Activated CD4-positive, alpha-beta T cell treated with anti-CD3 and anti-CD28 coated beads, Interleukin-2, amount 50 U/mL, for 1 hour (primary cell): ENCODE measurements at places on chromosomes 12 and 14.

- DNase-seq, result no peak
These were observed 289.7 kb downstream of the RAD51B start for GRCh38 chr14:68109132-68109900.

DNA sequence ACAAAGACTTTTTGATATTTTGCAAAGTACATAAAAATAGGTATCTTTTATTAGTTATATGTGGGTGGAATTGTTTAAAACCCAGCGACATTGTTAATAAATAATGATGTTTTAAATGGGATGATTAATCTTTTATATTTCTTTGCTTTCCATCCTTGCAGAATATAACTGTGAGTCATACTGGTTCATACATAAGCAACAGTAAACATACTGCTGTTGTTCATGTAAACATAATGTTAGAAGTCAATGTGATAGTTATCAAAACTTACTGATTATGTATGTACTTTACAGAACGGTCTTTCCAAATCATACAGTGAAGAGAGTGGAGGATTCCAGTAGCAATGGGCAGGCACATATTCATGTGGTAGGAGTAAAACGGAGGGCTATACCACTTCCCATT, 119.8 kb downstream of the ARID2 start:
- DNase-seq, result no peak

DNA sequence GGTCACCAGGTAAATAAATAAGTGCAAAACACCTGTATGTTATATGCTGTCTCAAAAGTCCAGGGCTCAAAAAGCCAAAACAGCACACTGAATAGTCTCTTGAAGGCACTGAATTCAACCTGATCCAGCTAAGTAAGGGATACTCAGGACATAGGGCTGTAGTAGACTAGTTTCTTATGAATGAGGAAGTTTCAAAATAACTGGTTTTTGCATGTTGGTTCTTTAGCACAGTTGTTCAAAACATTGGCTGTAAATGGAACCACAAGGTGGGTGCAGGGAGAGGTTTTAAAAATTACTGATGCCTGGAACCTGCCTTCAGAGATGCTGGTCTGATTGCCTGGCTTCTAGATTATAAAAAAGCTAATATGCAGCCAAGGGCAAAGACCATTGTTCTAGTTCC, 34.1 kb downstream of the NDUFA12 start:
- no peak for DNase-seq

DNA sequence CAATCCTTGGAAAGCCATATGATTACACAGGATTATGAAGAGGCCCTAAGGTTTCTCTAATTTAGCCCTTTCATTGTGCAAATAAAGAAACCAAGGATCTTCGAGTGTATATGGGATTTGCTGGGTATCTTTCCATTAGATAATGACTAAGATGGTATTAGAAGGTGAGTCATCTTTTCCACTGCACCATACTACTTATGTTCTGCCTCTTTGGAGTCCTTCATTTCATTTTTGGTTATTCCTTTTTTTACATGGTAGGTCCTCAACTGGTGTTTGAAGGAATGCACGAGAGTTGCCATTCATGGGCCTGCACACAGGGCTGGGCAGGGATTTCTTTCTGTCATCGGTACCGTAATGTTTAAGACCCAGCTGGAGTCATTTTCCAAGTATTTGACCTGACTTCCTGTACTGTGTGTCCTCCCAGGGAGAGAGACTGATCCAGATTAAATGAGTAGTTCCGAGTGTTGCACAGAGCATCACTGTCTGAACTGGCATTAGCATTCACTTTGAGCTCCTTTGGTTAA, 85.7 kb downstream of the BORCS5 start:
- DNase-seq, result no peak

GRCh38 chr12:51836827-51837173, 11.7 kb downstream of the FIGNL2 start:
- no peak for DNase-seq

- DNase-seq, result peak; percentile 2
These were observed 88.0 kb upstream of the TMEM260 start for GRCh38 chr14:56491299-56492285.

DNA sequence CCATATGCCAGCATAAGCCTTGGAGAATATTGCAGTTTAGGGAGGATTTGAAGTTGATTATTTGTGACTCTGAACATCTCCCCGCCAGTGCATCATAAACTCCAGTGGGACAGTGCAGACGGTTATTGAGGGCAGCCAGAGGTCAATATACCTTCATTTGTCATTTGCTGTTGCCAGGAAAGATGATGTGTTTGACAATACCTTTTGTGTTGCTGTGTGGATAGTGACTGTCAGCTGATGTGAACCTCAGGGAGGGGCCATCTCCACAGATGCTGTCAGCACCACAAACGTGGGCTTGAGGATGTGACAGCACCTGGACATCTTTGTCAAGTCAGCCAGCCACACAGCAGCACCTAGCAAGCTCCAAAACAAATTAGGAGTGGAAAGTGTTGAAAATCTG, 11.5 kb downstream of the CCDC198 start:
- no peak for DNase-seq

GRCh38 chr12:67646775-67647174, 1.8 kb upstream of the DYRK2 start:
- DNase-seq, result no peak

GRCh38 chr12:68113644-68114043, 45.9 kb downstream of the IFNG start:
- DNase-seq, result peak; percentile 31

DNA sequence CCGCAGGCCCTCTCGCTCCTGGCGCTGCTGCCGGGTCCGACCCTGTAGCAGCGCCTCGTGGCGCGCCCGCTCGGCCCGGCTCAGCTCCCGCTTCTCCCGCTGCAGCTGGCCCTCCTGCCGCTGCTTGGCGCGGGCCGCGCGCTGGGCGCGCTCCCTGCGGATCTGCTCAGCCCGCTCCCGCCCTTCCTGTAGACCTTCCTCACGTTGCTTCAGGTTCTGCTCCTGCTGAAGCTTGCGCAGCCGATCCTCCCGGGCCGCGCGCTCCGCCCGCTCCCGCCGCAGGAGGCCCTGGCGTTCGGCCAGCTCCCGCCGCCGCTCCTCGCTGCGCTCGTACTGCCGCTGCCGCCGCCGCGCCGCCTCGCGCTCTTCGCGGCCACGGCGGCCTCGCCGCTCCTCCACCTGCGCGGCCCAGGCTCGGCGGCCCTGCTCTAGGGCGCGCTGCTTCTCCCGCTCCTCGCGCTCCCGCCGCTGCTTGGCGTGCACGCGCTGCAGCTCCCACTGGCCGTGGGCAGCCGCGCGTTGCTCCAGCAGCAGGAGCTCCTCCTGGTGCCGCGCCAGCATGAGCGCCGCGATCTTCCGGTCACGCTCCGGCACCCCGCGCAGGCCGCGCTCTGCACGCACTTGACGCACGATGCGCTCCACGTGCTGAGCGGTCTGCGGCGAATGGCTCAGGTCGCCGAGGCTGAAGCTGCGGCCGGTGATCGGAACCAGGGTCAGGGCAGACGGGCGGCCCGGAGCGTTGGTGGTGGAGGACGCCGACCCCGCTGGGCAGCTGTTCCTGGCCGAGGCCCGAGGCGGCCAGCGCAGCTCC, 2.4 kb downstream of the CCDC177 start:
- DNase-seq, result no peak

DNA sequence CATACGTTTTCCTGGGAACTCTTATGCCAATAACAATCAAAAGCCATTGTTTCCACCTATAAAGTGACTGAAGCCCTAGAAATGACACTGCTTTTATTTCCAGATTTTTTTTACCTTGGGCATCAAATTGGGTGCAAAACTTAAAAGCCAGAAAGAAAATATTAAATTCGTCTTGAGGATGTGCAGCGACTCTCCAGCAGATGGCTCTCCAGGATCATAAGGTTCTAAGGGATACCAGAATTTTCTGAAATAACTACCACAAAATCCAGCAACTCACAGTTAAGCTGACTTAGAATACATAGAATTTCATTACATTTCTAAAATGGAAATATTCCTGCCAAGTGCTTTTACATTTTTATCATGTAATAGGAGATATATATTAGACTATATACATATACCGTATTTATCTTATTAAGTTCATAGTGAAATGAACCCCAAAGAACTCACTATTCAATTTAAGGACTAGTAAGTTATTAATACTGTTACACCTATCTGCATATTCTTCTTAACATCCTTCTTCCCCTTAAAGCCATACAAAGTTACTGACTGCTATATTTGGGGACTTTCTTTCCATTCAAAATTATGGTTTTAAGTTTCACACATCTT, 44.0 kb downstream of the ARMH4 start:
- DNase-seq, result peak; percentile 8

GRCh38 chr12:49942512-49942893, 8.0 kb upstream of the AQP2 start:
- no peak for DNase-seq

GRCh38 chr14:29941401-29941800, 13.8 kb upstream of the PRKD1 start:
- DNase-seq, result no peak

GRCh38 chr12:67471810-67472209, 176.7 kb upstream of the DYRK2 start:
- DNase-seq, result no peak

DNA sequence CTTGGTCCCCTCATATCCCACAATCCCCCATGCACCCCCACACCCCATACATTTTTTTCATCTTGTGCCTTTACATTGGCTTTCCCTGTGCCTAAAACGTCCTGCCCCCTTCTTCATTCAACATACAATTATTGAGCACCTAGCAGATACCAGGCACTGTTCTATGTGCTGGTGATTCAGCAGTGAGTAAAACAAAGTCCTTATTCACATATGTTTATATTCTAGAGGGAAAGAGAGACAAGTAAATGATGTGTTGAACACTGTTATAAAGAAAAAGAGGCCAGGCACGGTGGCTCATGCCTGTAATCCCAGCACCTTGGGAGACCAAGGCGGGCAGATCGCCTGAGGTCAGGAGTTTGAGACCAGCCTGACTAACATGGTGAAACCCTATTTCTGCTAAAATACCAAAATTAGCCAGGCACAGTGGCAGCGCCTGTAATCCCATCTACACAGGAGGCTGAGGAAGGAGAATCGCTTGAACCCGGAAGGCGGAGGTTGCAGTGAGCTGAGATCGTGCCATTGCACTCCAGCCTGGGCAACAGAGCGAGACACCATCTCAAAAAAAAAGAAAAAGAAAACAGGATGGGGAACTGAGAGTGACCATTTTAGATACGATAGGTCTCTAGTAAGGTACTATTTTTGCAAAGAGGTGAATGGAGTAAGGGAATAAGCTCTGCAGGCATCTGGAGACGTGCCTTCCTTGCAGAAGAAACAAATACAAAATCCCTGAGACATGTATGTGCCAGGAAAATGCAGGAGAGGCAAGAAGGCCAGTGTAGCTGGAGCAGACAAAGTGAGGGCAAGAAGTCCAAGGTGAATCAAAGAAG, 12.2 kb downstream of the SLC7A7 start:
- DNase-seq, result no peak

- DNase-seq, result no peak
These were observed 252.1 kb upstream of the RTL1 start for GRCh38 chr14:101155575-101155974.

DNA sequence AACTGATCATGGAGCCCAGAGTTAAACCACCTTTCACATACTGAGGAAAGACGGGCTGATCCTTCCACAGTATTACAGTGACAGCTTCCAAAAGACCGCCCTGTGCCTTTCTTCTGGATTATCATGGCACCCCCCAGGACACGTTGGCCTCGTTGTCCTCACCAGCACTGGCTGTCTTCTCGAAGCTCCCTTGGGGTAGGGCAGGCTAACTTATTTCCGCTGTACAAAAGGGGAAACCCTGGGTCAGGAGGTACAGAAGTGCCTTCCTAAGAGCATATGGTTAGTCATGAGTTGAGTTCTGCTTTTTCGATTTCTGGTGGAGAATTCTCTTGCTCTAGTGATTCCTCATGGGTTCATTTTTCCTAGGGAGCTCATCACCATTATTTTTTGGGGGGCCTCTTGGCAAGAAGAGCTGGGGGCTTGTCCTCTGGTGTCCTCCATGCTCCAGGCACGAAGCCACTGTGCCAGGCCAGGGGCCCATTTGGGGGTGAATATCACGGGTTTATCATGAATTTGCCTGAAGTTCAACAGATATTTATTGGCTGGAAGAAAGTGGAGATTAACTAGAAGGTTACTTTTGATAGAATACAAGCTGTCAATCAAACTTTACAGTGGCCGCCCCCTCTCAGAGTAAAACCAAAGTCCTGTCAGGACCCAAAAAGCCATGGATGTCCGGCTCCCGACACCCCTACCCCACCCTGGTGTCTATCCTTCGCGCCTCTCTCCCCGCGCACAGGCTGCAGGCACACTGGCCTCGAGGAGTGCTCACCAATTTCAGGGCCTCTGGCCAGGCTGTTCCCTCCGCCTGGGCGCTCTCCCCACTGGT, 8.8 kb upstream of the TRAF3 start:
- DNase-seq, result no peak

DNA sequence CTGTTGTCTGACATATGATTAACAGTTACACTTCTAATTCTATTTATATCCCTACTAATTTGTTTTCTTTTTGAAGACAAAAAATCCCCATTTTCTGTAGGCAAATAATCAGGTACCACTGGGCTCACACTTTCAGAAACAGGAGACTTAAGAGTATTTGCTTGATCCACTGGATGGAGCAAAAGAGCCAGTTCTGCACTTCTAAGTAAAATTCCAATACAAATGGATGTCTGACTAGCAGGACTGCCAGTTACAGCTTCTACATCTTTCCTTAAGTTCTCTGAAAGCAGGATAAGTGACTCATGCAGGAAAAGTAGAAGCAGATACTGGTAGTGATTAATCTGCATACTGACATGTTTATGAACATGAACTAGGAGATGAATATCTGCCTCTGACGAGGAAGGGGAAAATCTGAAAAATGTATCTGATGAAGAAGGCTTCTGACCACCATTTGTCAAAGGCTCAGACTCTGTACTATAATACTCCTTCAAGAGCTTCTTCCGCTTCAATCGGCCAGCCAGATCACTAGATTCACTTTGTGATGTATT, 73.8 kb upstream of the ANKS1B start:
- no peak for DNase-seq

DNA sequence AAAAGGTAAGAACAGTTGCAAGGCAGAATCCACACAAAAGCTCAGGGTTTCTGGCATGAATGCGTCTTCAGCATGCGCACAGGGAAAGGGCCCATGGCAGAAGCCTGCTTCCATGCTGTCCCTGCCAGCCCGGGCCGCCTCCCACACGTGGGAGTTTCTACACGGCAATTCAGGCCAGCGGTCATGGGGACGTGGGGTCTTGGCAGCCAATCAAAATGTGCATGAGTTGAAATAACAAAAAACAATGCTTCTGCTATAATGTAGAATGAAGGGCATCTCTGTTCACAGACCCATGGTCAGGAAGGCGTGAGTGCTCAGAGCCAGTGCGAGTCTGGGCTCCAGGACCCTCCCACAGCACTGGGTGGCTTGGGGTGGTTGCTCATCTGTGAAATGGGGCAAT, 28.6 kb downstream of the AMN start:
- DNase-seq, result no peak

- DNase-seq, result no peak
These were observed 1.1 kb downstream of the GXYLT1 start for GRCh38 chr12:42143452-42144157.

- no peak for DNase-seq
These were observed 7.0 kb upstream of the KRAS start for GRCh38 chr12:25257590-25258324.

- peak; percentile 72 for DNase-seq
These were observed 2.5 kb downstream of the NUAK1 start for GRCh38 chr12:106136263-106136662.
